MM.1S (cell line): ENCODE measurements at places on chromosomes 3 and 15.
A peak's percentile ranks its signal among the peaks of the same experiment; 100 is the strongest.

GRCh38 chr3:118791246-118791645, 243.4 kb downstream of the IGSF11 start:
- DNase-seq: no peak

- no peak for DNase-seq
Measured at GRCh38 chr15:61383421-61383820, 154.3 kb upstream of the RORA start.

GRCh38 chr3:50876947-50877346, 202.2 kb downstream of the DOCK3 start:
- DNase-seq: no peak

DNA sequence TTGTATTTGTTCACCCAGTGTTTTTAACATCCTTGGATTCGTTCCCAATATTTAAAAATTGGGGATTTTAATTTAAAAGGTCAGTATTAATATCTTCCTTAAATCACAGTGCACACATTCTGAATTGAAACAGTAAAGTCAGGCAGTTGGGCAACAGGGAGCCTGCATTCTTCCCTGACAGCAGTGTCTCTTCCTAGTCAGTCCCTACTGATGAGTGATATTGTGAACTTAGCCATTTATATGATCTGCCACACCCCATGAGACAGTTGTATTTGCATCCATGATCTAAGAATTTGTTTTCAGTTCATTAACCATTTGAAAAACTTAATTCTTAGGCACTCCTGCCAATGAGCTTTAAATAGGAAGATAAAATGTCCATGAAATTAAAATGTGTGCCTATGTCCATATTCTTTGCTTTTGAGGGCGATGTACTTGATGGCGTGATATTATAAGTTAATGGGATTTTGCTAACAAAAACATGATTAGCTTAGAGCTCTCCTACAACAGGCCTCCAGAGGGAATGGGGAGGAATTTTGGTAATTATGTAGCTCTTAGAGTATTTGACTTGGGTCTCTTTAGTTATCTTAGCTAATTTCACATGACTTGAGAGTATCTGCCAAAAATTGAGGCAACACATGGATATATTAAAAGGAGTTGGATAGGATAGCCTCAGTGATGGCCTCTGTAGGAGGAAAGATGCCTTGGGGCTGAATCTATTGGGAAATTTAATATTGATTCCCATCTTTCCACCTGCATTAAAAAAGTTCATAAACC, 219.3 kb downstream of the PTPRG start:
- no peak for DNase-seq

- DNase-seq: no peak
Measured at GRCh38 chr3:48931944-48932580, 13.4 kb downstream of the ARIH2 start.

DNA sequence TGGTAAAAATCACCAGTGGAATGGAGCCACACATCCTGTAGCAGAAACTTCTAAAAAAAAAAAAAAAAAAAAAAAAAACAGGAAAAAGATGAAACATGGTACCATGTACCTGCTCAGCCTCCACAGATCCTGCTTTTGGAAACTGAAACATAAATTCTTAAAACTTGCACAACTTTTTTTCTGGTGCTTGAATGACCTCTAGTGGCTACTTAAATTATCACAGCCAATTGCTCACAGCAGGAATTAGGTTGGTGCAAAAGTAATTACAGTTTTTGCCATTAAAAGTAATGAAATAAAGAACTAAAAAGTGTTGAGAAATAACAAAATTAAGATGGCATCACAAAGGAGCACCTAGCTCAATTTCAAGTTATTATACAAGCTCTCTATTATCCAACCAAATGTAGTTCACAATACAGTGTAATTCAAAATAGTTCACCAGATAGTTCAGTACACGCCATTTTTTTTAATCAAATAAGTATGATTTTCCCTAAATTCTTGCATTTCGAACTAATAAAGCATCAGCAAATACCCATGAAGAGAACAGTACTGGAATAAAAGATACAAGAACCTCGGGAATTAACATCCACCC, 80.6 kb downstream of the ULK4 start:
- DNase-seq: peak; percentile 59
